ENCODE measurements at places on chromosomes 3 and 15.
A peak's percentile ranks its signal among the peaks of the same experiment; 100 is the strongest.

- no peak for DNase-seq
These were observed 110.6 kb downstream of the MAGI1 start for GRCh38 chr3:65928110-65928509.

DNA sequence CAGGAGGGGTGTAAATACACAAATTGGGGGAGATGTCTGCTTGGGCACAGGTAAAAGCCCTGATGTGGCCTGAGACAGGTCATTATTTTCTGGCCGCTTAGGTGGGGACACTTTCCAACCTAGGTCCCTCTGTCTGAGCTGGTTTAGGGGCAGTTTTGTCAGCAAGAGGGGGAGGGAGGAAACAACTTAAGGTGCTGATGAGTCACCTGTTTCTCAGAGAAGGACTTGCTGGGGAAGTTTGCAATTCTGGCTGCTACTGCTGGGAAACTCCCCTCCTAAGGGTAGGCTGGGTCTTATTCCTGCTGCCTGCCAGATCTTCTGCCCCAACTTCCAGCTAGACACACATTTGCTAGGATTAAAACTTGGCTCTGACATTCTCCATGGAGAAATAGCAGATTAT lies 4.8 kb upstream of the RHOV start:
- no peak for DNase-seq

GRCh38 chr3:188349351-188349901 lies 195.5 kb downstream of the LPP start:
- no peak for DNase-seq

DNA sequence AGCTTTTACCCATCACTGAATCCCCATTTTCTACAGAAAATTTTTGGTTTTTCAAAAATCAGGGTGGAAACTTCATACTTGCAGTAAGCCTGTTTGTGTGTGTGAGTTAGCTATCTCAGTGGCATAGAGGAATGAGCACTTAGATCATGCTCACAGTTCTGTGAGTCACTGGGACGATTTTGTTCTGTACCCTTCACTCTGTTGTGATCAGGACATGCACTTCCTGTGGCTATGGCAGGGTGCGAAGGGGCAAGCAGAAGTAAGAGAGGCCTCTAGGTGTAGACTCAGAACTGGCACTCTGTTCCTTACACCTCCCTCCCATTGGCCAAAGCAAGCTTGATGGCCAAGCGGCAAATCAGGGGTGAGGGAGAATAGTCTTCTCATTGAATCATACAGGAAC lies 11.6 kb downstream of the NIPA2 start:
- no peak for DNase-seq

- DNase-seq: no peak
These were observed 847.7 kb downstream of the EPHA3 start for GRCh38 chr3:89955156-89955555.

DNA sequence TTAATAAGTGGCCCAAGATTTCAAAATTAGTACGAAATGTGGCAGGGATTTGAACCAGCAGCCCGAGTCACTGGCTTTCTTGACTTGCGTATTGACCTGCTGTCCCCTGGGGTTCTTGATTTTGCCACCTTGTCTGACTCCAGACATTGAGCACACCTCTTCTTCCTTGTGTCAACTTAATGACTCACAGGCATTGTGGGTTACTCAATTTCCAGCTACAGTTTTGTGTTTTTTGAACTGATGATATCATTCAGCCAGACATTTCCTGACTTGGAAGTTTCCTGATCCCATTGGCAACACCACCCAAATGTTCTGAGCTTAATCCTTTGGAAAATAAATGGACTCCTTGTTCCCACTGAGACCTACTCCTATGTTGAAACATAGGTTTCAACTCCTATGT lies 64.2 kb downstream of the MOBP start:
- no peak for DNase-seq

DNA sequence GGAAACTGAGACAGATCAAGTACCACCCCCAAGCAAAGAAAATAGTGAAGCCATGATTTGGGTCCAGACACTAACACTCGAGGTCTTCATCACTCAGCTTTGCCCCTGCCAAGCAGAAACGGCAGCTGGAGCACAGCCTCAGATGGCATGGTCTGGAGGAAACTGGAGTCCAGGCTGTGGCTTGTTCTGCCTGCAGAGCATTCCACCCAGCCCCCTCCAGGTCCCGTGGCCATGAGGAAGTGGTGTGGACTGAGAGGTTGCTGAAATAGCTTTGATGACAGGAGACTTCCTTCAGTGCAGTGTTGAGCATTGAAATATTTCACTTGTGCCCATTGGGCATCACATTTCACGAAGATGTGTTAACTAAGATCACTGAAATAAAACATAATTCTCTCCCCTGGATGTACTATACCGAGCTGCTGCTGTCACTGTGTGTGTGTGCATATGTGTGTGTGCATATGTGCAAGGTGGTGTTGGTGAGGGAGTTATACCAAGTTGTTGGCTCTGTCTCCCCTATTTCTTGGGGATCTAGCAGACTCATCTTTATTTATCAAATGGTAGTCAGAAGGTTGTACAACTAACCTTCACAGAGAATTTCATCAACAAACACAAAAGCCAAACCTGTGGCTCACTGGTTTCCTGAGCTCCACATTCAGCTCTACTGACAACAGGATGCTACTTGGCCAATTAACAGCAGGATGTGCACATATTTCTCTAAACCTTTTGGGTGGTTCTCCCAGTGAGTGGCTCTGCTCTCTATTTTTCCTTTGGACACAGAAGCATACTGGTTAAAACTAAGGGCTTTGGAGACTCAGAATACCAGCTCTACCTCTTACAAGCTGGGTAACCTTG lies 660.1 kb upstream of the CFAP20DC start:
- DNase-seq: peak; percentile 85

DNA sequence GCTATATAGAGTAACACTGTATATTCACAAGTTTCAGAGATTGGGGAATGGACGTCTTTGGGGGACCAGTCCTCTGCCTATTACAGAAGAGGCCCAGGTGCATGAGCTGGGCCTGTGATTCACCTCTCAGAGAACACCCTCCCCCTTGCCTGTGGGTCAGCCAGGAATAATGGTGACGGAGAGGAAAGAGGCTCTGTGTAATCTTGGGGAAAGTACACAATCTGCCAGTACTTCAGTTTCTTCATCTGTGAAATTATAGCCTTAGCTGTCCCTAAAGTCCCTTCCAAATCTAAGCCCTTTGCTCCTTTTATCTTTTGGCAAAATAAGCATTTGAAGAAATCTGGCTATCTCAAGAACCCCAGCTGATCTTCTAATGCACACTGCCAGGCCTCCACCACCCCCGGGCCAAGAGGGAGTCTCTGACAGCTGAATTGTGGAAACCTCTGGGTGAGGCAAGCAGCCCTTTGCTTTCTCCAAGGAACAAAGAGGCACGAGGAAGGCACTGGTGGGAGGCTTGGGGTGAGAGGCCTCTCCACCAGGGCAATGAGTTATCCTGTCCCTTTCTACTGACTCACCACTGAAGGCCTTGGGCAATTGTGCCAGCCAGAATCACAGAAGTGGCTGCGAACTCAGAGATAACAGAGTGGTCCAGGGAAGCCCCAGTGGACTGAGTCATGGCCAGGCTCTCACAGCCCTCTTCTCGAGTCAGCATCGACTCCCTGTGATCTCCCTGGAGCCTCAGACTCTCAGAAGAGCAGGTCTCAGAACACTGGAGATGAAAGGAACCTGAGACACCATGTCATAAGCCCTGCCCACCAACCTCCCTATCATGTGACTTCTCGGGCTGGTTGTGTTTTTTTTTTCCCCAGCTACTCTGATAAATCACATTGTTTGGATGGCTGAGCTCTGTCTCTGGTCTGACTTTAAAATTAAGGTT lies 31.8 kb downstream of the CCNL1 start:
- DNase-seq: peak; percentile 50

GRCh38 chr15:78574944-78575343 lies 9.6 kb downstream of the CHRNA5 start:
- no peak for DNase-seq

DNA sequence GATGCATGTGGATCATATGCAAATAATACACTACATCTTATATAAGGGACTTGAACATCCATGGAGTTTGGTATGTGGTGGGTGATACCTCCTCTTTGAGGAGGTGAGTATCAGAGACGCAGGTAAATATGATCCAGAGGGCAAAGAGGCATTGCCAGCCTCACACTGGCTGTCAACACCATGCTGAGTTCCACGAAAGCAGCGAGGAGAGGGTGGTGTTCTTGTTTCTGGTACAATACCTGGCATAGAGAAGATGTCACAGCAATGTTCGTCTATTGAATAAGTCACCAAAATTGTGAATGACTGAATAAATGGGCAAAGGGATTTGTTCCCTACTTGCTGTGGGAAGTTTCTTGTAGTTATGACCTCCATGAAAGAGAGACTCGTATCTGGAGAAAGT lies 182.2 kb downstream of the SNRPN start:
- no peak for DNase-seq

All from MV-4-11 (cell line).